Tracheal epithelial cell (primary cell): ENCODE measurements at places on chromosomes 7 and 10. TPM values are rescaled to one million over a fixed set of nuclear protein-coding genes. Genes with fewer than 3 reads are reported as not detected.

GPNMB gene
- 19.6 and 142 TPM in 2 replicates for total RNA-seq

HOXA9 gene
- total RNA-seq = 4.3 TPM in 1 of 2 replicates, not detected in the other

CYP26C1 gene
- total RNA-seq = 0.24 TPM in 1 of 2 replicates, not detected in the other

CH25H gene
- total RNA-seq = under 0.01 TPM in 1 of 2 replicates, not detected in the other

LIPK gene
- 0.43 and 0.48 TPM in 2 replicates for total RNA-seq
